Activated CD4-positive, alpha-beta T cell treated with anti-CD3 and anti-CD28 coated beads for 36 hours (primary cell): ENCODE measurements at places on chromosomes 1 and 21.
A peak's percentile ranks its signal among the peaks of the same experiment; 100 is the strongest.

DNA sequence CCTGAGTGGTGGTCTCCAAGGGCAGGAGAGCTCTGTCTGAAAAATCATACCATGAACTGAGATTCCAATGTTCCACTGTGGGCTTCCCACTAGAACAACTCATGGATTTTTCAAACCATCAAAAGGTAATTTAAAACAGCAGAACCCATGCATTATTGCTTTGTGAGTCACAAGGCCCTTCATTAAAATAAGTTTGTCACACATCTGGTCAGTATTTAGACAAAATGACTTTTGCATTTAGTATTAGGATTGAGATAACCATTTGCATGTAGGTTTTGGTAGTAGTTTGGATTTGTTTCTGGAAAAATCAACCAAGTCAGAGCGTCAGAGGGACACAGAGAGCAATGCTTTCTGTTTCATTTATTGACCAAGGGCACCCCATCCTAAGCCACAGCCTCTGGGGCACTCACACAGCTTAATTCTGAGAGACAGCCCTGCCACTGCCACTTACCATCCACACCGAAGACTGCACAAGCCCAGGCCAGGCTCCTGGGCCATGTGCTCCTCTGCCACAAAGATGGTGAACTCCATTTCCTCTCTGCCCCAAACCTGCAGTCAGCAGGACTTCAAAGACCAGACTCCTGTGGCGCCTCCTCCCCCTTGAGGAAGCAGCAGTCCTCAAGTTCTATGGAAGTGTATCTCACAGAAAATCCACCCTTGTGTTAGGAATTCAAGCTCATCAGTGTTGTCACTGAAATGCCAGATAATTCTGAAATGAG, 132.6 kb upstream of the DUSP10 start:
- no peak for DNase-seq

- peak; percentile 15 for DNase-seq
Measured at GRCh38 chr1:77126307-77126706, 92.9 kb downstream of the PIGK start.

DNA sequence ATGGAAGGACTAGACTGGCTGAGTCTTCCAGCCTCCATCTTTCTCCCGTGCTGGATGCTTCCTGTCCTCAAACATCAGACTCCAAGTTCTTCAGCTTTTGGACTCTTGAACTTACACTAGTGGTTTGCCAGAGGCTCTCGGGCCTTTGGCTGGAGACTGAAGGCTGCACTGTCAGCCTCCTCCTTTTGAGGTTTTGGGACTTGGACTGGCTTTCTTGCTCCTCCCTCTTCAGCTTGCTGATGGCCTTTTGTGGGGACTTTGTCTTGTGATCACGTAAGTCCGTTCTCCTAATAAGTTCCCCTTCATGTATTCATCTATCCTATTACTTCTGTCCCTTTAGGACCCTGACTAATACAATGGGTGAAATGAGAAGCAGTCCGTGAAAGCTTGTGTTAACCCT, 196.4 kb downstream of the KAZN start:
- DNase-seq, result no peak

DNA sequence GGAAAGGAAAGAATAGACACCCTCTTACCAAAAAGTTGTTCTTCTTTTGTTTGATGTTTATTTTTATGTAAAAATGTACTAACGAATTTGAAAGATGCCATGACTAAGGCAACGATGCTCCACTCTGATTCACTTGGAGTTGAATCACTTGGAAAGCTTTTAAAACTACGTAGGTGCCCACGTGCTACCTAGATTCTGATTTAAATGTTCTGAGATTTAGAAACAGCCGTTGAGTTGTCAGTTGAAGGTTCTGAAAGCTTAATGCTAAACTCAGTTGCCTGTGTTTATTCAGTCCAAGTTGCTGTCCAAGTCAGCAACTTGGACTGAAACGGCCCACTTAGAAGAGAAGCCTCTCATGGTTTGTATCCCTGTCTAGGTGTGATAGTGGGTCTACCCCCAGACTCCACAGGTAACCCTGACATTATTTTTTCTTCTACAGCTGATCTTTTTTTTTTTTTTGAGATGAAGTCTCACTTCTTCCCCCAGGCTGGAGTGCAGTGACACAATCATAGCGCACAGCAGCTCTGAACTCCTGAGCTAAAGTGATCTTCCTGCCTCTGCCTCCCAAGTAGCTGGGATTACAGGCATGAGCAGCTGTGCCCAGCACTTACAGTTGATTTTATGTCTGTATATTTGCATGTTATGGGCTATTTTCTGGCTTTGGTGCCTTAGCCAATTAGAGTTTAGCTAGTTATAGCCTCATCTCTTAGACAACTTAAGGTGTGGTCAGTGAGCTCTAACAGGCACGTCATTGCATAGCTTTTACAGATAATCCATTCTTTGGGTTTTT, 1.4 kb upstream of the VAMP4 start:
- peak; percentile 35 for DNase-seq

GRCh38 chr1:199295107-199295506, 656.3 kb downstream of the PTPRC start:
- no peak for DNase-seq

- no peak for DNase-seq
Measured at GRCh38 chr21:26331205-26331980, 160.8 kb upstream of the APP start.

GRCh38 chr1:44301442-44301841, 53.6 kb downstream of the ERI3 start:
- DNase-seq, result no peak

DNA sequence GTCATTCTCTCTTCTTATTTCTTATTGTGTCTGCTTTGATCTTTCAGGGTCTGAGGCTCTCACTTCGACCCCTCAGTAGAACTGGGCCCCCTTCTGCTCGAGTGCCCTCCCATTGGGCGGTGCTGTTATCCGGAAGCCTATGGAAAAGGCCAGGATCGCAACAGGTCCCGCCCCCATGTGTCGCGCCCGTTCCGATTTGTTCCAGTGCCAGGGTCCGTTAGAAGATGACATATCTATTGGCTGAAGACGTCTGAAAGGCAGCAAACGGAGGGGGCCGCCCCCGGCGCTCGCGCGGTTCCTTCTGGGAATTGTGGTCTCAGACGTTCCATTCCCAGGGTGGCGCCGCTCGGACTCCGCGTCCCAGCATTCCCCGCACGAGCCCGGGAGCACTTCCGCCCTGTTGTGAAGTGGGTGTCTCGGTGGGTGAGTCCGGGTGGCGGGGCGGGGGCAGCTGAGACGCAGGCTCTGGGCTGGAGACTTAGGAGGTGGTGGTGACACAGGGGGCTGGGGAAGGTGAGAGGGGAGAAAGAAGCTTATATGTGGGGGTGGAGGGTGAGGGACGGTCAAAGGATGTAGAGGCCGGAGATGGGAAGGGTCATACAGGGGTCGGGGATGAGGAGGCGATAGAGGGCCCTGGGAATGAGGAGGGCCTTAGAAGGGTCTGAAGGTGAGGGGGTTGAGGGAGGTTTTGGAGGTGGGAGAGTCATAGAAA, at the start of gene ZSCAN20:
Gene ZSCAN20, plus strand, starts transcription at position 377 of the 712 bp plus-strand sequence. CDS start 6,644 bp downstream, outside the sequence.
- DNase-seq, result peak; percentile 94

GRCh38 chr21:42466700-42467099, 29.3 kb downstream of the RSPH1 start:
- DNase-seq, result no peak

DNA sequence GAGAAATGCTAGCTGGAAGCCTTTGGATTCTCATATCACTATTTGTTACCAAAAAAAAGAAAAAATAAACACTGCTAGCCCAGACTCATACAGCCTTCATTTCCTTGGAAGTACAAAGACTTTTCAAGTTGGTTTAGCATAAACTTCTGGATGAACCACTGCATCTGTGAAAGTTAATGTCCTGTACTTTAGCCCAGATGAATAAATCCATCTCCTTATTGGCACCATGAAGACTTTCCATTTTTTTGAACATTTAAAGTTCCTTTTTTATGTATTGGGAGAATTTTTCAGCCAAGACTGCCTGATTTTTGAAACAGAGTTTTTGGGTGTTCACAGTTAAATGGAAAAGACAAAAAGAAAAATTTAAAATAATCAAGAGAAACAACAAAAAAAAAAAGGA, 184.0 kb upstream of the C1orf87 start:
- no peak for DNase-seq
